ENCODE measurements at places on chromosomes 12 and 14. TPM values are rescaled to one million over a fixed set of nuclear protein-coding genes. Genes with fewer than 3 reads are reported as not detected.
A peak's percentile ranks its signal among the peaks of the same experiment; 100 is the strongest.

GRCh38 chr14:72064501-72064900 lies 132.3 kb downstream of the RGS6 start:
- no peaks in the 10 kb centered on the region for H3K27me3 ChIP-seq
- no peak for DNase-seq
- H3K4me3 ChIP-seq = no peak overlapping the region
- H3K27ac ChIP-seq = no peak overlapping the region
- H3K4me1 ChIP-seq = no peaks in the 10 kb centered on the region

DNA sequence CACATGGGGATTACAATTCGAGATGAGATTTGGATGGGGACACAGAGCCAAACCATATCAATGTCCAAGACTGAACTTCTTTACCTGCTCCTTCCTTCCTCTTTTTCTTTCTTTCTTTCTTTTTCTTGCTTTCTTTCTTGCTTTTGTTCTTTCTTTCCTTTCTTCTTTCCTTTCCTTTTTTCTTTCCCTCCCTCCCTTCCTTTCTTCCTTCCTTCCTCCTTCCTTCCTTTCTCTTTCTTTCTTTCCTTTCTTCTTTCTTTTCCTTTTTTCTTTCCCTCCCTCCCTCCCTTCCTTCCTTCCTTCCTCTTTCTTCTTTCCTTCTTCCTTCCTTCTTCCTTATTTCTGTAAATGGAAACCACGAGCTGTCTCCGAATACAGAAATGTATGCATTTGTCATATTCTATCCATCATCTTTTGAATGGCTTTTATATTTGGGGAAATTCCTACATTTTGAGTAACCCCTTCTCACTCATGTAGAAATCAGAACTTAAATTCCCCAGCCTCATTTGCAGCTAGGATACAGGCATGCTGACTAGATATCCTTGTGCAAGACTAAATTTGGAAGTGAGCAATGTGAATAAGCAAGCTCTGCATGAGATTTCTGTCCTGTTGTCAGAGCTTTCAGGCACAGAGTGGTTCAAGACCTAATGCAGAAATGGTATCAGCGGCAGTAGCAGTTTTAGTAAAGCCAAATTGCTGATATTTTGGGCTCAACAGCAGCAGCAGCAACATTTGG lies 11.5 kb downstream of the GPR33 start:
- H3K4me3 ChIP-seq = no peak overlapping the region
- no peaks in the 10 kb centered on the region for H3K4me1 ChIP-seq
- DNase-seq = no peak

- H3K4me1 ChIP-seq = no peaks in the 10 kb centered on the region
- H3K4me3 ChIP-seq = no peak overlapping the region
- no peaks in the 10 kb centered on the region for H3K36me3 ChIP-seq
- DNase-seq = no peak
Observed at GRCh38 chr14:50936016-50936340, 8.3 kb downstream of the PYGL start.

The HOXC11 gene
- total RNA-seq = not detected

DNA sequence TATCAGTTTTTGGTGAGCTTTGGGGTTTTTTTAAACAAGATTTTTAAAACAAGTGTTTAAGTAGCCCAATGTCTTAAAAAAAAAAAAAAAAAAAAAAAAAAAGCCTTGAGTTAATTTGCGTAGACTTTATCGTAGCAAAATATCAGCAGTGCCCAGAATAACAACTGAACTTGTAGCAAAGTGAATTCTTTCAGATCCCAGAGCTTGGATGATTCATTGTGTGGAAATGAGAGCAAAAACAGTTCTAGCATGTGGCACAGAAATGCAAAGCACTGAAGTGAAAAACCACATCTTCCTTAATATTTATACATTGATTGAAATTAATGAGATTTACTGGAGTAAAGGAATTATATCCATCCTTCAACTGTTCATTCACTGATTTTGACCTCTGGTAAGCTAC lies 258.1 kb downstream of the EGLN3 start:
- no peak overlapping the region for H3K4me3 ChIP-seq
- no peaks in the 10 kb centered on the region for H3K4me1 ChIP-seq
- H3K27me3 ChIP-seq = no peaks in the 10 kb centered on the region

The KRT72 gene
- not detected for total RNA-seq

The SLC25A21 gene
- 7.7 TPM for total RNA-seq

The PTPN21 gene
- 47.8 TPM for total RNA-seq

GRCh38 chr14:56515739-56516138 lies 63.9 kb upstream of the TMEM260 start:
- no peak for DNase-seq
- no peaks in the 10 kb centered on the region for H3K36me3 ChIP-seq
- H3K27ac ChIP-seq = no peak overlapping the region

DNA sequence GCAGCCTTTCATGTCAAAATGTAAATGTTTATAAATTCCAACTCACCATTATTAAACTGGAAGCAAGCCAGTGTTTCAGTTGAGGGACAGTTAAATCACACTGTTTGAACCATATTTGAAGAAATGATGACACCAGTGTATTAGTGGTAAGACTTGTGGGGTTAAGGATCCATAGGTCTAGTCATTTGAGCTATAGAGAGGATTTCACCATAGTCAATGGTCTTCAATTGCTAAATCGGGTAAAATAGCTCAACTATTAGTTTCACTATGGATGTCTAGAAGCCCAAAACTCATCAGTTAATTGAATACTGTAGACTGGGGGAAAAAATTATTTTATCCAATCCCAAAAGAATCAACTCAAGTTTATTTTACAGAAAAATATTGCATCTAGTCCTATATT lies 659.1 kb downstream of the NRXN3 start:
- no peak overlapping the region for H3K27ac ChIP-seq
- no peak for DNase-seq
- no peaks in the 10 kb centered on the region for H3K36me3 ChIP-seq
- H3K27me3 ChIP-seq = no peaks in the 10 kb centered on the region
- H3K4me1 ChIP-seq = no peaks in the 10 kb centered on the region
- no peak overlapping the region for H3K4me3 ChIP-seq

GRCh38 chr12:45729233-45730083 lies at the start of gene ARID2:
ARID2 (plus strand) TSS chr12:45729706; CDS start chr12:45729837, 131 bp downstream.
- H3K27me3 ChIP-seq = no peaks in the 10 kb centered on the region
- H3K36me3 ChIP-seq = no peaks in the 10 kb centered on the region
- H3K27ac ChIP-seq = peak within 1 kb of the TSS; percentile 100
- no peaks in the 10 kb centered on the region for H3K4me1 ChIP-seq
- peak; percentile 60 for DNase-seq

- no peaks in the 10 kb centered on the region for H3K36me3 ChIP-seq
- no peak overlapping the region for H3K27ac ChIP-seq
- no peak for DNase-seq
- no peaks in the 10 kb centered on the region for H3K27me3 ChIP-seq
- H3K4me1 ChIP-seq = no peaks in the 10 kb centered on the region
- no peak overlapping the region for H3K4me3 ChIP-seq
Observed at GRCh38 chr12:26732005-26732908, 100.7 kb downstream of the ITPR2 start.

The MIP gene
- not detected for total RNA-seq

DNA sequence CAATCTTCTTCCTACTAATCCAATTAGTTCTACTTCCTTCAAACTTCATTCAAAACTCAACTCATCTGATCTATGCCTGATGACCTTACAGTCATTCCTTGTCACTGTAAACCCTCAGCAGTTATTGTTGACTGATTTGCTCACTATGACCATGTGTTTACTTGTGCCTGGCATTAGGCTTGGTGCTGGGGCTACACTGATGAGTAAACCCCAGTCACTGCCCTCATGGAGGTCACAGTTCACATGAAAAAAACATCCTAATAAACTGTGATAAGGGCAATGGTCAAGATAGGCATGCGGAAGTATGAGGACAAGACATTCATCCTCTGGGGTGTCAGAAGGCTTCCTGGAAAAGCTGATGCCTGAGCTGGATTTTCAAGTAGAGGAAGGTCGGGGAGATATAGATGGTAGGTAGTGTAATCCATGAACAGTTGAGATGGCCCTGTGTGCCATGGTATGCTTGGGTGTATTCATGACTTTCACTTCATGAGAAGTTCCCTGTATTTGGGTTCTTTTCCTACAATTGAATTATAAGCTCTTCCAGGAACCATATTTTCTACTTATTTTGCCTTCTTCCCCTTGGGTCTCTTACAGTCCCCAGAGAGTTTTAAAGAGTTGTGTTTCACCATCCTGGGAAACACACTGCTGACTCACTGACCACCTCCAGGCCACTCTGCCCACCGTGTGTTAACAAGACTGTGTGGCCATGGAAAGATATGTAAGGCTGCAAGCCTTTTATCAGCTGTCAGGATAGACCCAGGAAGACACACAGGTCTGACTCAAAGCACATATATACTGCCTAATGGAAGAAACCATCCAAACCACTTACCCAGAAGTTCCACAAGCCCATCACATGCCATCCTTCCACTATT lies 38.7 kb upstream of the DUSP6 start:
- no peaks in the 10 kb centered on the region for H3K36me3 ChIP-seq
- no peaks in the 10 kb centered on the region for H3K27me3 ChIP-seq
- no peak overlapping the region for H3K4me3 ChIP-seq
- no peak overlapping the region for H3K27ac ChIP-seq
- DNase-seq = no peak

The PLBD1 gene
- total RNA-seq = 5.7 TPM

All from prostate gland (tissue), 2 donors.